ENCODE measurements at places on chromosomes 1 and 21.

GRCh38 chr1:38062361-38063288, 16.0 kb upstream of the POU3F1 start:
- DNase-seq: no peak

DNA sequence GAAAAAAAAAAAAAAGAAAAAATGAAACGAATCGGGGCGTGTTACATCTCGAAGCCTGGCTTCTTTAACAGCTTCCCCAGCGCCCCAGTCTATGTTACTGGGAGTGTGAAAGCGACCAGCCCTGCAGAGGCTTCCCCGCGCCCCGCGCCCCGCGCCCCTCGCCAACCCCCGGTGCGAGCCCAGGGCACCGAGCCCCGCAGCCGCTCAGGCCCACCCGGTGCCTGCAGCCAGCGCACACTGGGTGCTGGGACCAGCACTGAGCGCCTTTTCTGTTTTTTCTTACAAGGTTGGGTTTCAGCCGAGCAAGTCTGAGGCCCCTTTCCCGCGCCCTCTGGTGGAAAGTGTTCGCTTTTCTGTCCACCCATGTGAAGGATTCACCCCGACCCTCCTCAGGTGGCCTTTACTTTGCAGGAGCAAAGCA, 42.1 kb upstream of the ZNF496 start:
- peak; percentile 42 for DNase-seq

DNA sequence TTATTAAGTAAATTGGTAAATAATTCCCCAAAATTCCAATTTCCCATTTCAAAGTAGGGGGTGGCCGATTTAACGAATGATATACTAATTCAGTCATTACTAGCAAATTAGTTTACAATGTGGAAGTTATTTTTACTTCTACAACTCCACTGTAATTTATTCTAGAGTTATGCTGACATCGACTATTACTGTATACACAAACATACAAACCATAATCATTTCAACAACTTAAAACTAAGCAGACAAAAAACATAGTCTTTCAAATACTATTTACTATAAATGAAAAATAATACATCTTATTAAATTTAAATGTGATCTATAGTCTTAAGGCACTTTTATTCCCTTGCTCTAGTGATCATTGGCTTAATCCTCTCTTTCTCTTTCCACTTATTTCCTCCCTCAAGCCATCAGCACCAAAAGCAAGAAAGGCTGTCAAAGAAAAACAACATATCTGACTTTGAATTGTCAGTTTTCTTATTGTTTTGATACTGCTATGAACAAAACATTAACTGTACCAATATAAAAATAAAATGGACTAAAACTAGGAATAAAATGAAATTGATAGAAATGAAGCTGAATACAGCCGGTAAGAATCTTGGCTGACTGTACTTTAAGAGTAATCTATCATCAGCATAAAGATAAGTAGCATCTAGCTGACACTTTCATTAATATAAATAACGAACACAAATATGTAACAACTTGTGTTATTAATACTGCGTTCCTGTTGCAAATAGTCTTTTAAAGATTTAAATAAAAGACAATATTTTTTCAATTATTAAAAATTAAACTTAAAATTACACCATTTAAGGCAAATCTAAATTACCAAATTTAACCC, 4.1 kb downstream of the CDC42BPA start:
- DNase-seq: no peak

DNA sequence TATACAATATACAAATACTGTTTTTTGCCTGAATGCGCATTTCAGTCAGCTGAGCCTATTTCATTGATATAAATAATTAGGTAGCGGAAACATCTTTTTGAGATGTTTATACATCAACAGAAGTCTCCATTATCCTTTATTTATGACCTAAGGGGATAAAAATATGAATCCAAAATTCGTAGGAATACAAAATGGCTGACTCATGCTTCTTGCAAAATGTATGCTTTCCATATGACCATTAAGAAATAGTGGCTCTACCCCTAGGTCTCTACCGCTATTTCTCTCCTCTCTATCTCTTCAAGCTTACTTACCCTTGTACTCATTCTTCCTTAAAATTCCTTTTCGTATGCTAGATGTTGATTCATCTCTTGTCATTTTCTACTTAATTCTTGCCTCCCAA, 338.4 kb upstream of the TMPRSS15 start:
- DNase-seq: no peak

DNA sequence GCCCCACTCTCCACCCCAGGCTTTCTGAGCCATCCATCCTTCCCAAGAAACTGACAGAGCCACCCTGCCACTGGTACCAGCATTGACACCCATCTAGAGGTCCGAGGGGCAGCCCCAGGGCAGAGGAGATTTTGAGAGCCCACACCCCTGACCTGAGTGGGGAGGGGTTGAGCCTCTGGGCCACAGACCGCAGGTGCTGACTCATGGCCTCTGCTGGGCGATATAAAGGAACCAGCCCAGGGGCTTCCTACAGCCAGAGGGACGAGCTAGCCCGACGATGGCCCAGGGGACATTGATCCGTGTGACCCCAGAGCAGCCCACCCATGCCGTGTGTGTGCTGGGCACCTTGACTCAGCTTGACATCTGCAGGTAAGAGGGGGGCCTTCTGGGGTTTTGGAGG, at the start of gene PADI4:
Gene PADI4, plus strand, starts transcription at position 252 of the 400 bp plus-strand sequence. Its CDS starts 26 bp downstream, at position 278.
- no peak for DNase-seq

GRCh38 chr1:199290186-199290585, 651.3 kb downstream of the PTPRC start:
- DNase-seq: no peak

DNA sequence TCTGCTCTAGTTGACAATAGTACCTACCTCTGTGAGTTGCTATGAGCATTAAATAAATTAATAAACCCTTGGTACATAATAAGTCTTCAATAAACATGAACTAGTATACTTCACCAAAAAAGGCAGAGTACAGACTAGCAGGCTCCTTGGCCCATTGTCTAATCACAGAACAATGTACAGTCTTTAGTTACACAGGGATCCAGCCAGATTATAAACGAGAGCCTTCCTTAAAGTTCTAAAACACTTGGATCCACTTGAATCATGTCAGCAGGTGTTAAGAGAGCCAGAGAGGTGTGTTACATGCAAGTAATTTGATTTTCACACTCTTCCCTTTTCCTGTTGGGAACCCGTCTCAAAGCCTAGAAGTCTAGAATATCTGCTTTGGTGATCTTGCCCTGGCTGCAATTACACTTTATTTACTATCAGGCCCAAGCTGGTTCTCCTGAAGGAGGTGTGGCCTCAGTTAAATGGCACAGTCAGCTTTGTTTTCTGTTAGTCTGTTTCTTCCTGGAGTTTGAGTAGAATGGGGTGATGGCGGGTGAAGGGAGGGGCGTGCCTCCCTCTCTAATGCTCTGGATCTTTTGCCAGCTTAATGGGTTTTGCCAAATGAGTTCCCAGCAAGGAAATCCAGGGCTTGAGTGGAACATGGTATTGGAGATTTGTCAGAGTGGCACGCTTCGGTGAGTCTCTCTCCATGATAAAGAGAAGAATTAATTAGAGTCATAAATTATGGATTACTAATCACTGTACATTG, 570.9 kb upstream of the CAMK1G start:
- no peak for DNase-seq

DNA sequence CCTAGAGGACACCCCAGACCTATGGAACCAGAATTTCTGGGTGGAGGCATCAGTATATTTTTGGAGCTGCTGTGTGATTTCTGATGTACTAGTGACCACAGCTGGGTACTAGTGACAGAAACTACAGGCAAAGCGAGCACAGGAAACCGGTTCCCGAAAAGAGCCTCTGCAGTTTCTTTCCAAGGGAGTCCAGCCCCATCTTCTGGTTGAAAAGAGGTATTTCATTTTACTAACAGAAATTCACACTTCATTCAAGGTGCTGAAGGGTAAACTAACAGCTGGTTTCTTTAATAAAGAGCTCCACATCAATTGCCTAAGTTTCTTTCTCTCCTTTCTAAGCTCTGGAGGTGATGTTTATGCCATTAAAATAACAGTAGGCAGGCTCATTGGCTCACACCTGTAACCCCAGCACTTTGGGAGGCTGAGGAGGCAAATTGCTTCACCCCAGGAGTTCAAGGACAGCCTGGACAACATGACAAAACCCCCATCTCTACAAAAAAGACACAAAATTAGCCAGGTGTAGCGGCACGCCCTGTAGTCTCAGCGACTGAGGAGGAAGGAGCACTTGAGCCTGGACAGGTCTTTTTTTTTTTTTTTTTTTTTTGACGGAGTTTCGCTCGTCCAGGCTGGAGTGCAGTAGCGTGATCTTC, 22.0 kb downstream of the THAP3 start:
- no peak for DNase-seq

DNA sequence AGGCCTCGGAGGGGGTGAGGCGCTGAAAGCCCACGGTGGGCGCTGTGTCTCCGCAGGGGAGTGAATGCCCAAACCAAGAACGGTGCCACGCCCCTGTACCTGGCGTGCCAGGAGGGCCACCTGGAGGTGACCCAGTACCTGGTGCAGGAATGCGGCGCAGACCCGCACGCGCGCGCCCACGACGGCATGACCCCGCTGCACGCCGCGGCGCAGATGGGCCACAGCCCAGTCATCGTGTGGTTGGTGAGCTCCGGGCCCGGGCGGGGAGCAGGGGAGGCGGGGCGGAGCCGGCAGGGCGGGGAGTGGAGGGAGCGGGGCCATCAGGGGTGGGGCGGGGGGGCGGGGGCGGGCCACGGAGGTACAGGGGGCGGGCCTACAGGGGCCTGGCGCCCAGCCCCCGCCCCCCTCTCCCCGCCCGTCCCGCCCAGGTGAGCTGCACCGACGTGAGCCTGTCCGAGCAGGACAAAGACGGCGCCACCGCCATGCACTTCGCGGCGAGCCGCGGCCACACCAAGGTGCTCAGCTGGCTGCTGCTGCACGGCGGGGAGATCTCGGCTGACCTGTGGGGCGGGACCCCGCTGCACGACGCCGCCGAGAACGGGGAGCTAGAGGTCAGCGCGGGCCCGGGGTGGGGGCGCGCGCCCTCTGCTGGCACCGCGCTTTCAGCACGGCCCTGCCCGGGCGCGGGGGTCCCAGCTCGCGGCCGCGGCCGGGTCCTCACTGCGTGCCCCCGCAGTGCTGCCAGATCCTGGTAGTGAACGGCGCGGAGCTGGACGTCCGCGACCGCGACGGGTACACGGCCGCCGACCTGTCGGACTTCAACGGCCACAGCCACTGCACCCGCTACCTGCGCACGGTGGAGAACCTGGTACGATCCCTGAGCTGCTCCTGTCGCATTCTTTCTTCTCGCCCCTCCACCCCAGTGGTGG, 15.9 kb downstream of the ESPN start:
- peak; percentile 61 for DNase-seq

DNA sequence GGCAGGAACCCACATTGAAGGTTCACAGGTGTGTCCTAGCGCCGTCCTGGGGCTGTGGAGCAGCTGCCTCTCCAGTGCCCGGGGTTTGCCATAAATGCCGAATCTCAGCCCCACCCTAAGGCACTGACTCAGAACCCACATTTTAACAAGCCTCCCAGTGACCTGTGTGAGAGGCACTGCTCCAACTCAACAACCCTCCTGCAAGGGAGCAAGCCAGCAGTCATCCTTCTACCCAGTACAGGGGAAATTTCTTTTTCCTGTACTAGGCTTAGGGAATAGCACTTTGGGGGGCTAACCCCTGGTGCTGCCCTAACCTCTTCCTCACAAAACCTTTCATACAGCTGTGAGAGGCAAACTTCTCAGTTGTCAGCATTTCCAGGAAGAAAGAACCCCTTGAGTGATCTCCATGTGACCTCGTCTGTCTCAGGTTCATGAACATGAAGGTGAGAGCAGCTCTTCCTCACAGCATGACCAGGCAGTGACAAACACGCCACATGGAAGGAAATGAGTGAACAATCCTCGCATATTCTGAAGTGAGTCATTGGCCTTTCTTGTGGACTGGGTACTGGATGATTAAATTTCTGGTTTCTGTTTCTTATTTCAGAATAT, 11.4 kb upstream of the BCAR3 start:
- DNase-seq: no peak

GRCh38 chr1:33306653-33307493, 14.0 kb downstream of the A3GALT2 start:
- no peak for DNase-seq

DNA sequence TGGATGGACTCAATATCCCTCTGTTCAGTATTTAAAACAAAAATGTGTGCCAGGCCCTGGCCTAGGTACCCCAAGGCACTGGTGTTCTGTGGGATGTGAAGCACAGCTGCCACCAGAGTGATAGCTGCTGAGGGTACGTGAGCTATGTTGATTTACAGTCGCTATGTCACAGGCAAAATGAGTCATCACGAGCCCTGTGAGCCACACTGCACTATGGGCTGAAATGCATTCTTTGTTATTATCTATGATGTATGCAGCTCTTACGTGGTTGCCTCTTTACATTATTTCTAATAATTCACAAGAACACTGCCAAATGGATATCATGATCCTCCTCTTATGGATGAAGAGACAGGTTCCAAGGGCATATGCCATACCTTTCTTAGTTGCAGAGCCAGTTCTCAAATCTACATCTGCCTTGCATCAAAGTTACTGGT, 2.1 kb downstream of the TEX38 start:
- DNase-seq: no peak

Measured in activated CD8-positive, alpha-beta memory T cell treated with anti-CD3 and anti-CD28 coated beads for 1 hour (primary cell).